ENCODE measurements at places on chromosomes 7 and 10.

DNA sequence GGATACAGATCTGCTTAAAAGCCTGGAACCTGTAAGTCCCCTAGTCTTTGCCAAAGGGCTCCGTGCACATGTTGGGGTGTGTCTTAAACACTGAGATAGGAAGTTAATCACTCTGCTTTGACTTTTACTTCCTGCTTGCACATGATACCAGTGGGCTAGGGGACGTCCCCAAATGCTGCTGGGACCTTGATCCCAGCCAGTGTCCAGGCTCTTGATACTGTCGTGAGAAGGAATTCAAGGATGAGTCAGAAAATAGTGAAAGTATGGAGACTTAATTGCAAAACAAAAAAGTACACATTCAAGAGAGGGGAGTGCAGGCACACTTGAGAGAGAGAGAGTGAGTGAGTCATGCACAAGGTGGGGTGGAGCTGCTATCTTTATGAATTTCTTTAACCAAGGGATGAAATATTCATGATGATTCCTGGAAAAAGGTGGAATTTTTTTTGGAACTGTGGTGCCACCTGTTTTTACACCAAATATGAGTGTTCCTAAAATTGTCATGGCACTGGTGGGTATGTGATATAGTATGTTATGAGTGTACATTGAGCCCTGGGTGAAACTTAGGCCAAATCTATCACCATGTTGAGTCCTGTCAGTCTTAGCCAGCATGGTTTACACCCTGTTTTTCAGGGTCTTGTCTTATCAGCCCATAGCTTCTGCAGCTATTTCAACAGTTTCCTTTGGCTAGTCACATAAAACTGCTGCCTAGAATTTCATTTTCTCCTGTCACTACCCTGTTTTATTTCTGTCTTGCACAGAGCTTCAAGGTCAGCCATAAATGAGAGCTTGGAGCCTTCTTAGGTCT lies 88.3 kb upstream of the CYP26C1 start:
- no peak for DNase-seq

- no peak for DNase-seq
These were observed 9.6 kb downstream of the CUL1 start for GRCh38 chr7:148708026-148708885.

GRCh38 chr7:11698384-11698871 lies 133.6 kb downstream of the THSD7A start:
- no peak for DNase-seq

- DNase-seq = no peak
These were observed 22.1 kb upstream of the OPN4 start for GRCh38 chr10:86632009-86632800.

DNA sequence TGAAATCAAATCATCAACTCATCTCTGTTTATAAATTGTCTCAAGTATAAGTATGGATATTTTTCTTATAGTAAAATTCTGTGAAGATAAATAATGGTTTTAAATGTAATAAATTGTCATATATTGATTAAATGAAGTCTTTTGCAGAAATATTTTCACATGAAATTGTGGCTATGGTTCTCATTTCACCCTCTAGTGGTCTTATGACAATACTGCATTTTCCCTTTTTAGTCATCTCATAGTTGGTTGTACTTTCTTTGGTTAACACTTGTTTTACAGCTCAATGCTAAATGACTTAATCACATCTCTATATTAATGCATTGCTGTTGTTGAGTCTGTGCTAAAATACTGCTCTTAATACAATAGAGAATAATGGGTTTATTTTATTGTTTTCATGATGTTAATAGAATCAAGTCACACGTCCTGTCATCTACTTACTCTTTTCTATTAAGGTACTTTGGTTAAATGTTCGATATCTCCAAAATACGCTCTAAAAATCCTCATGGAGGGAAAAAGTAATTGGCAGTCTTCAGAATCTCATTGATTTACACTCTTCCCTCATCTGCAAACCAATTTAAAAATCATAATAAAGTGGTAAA lies 38.0 kb upstream of the CACNA2D1 start:
- DNase-seq = no peak

GRCh38 chr7:43697690-43698089 lies 31.6 kb downstream of the COA1 start:
- DNase-seq = no peak

- no peak for DNase-seq
These were observed 132.9 kb downstream of the OAT start for GRCh38 chr10:124285587-124286527.

DNA sequence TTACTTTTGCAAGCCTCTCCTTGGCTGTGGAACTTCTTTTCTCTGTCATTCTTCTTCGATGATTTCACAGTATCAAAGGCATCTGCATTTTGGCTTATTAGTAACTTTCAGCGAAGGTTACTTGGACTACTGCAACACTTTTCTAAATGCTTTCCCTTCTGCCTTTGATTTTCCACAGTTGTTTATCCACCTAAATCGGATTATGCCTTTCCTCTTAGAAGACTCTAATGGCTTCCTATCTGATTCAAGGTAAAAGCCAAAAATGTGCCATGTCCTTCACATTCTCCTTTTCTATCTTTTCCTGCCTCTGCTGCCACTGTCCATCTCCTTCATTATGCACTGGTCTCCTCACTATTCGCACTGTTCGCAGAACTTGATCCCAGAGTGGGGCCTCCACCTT lies 1606.3 kb upstream of the LRRTM3 start:
- DNase-seq = no peak

GRCh38 chr7:1201916-1202315 lies 30.8 kb upstream of the UNCX start:
- DNase-seq = no peak

- no peak for DNase-seq
These were observed 48.3 kb upstream of the PITRM1 start for GRCh38 chr10:3220853-3221252.

- DNase-seq = no peak
These were observed 23.2 kb upstream of the BMPR1A start for GRCh38 chr10:86733260-86733671.

DNA sequence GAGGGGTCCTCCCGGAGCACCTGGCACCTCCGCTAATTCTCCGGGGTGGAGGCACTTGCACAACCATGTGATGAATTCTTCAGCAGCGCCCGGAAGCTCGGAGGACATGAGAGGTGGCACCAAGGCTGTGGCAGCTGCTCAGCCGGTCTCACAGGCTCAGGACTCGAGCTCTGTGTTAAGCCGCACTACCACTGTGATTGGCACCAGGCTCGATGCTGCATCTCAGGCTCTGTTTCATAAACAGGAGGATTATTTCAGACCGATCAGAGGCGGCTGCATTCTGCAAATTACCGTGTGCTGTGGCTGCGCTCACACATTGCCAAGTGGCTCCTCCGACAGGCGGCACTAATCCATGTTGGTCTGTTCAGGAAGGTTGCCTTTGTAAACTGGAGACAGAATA lies 495.2 kb downstream of the DNAJB6 start:
- DNase-seq = no peak

DNA sequence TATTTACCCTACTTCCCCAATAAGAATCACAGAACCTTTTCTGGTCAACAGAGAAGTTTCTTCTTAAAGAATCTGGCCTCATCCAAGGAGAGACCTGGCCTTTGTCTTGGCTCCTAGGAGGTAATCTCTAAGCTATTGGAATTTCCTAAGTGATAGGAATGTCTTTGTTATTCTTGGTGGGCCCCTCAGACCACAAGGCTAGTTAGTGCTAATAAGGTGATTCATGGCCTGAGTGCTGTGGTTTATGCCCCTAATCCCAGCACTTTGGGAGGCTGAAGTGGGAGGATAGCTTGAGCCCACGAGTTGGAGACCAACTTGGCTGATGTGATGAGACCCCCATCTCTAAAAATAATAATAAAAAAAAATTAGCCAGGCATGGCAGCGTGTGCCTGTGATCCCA lies 60.0 kb upstream of the CYP2C18 start:
- DNase-seq = no peak

GRCh38 chr7:112205343-112206237 lies 609 bp downstream of the DOCK4 start:
- DNase-seq = peak; percentile 62

DNA sequence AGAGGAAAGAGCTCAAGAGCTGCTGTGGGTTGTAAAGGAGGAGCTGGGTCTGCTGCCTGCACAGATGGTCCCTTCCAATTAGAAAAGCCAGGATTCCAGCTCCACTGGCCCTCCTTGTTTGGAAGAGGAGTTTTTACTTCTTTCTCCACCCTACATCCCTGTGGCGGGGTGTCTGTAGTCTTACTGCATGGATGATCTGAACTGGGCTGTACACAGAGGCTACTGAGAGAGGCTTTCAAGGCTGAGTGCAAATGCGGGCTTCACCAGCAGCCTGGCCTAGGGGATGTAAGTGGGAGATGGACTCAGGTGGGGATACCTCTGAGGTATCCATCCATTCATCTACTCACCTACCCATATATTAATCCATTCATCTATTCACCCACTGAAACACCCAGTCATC lies 7.1 kb upstream of the CXCL12 start:
- no peak for DNase-seq

DNA sequence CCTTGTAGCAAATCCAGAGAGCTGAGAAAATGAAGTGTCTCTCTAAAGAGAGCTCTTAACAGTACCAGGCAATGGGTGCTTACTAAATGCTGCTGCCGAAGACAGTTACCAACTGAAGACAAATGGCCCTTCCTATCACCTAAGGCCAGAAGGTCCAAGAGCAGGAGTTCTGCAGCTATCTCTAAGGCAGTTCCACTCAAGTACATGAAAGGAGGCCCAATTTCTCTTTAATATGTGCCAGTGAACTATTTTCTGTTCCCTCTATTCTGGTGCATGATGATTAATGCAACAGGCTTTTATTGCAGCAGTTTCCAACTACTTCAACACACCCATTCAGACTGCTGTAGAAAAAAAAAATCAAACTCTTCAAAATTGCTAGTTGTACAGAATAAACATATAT lies 122.5 kb downstream of the SLC25A13 start:
- DNase-seq = no peak

DNA sequence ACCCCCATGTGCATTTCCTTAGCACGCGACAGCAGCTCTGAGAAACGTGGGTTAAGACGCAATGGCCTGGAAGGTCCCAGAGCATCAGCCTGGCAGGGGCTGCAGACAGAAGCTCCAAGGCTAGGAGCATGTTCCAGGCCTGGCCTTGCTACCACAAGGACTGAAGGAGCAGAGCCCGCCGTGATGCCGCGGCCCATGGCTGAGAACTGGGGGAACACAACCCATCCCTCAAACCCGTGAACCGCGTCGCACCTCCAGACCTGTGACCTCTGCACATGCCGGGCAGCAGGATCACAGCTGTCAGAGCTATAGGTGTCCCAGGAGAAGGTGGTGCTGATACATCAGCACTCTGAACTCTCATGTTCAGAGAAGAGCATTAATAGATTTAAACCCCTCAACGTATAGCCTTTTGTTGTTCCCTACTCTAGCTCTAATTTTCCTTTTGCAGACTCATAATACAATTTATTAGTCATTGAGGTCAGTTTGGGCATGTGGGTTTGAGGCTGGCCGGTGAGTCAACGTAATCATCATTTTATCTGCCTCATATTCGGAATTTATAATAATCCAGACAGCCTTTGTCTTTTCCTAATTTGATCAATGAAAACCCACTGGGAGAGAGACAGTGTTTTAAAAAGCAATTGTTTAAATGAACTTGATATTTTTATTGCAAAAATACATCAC lies 222.5 kb upstream of the TCERG1L start:
- DNase-seq = no peak

GRCh38 chr7:76155938-76156337 lies 45.8 kb upstream of the SRRM3 start:
- DNase-seq = no peak

GRCh38 chr7:1275451-1276381 lies 43.0 kb downstream of the UNCX start:
- DNase-seq = no peak

DNA sequence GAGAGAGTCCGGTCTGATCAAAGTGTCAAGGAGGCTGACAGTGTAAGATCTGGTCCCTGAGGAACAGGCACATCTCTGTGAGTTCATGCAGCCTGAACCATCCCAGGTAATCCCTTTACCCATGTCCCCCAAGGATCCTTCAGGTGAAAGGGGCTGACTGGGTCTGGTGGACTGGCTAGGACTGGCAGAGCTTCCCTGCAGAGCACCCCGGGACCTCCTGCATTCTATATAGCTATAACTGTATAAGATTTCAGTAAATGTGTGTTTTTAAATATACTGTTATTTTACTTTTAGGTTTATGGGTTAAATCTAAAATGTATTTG lies 246.8 kb downstream of the ELMO1 start:
- no peak for DNase-seq

DNA sequence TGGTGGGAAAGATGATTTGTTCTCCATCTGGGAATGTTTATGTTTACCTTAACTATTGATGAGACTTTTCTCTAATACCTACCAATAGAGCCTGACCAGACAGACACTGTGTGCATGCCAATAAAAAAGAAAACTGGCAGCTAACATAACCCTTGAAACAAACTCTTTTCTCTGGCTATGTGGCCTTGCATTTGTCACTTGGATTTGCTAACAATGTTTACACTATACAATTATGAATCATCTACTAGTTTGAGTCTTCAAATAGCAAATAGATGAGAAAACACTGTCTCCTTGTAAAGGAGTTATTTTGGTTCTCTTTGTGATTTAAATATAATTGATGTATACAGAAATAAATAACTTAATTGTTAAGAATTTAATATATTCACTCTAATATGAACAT lies 273.1 kb downstream of the SEMA3D start:
- no peak for DNase-seq

- no peak for DNase-seq
These were observed 963.3 kb downstream of the LRMDA start for GRCh38 chr10:76394707-76395042.

GRCh38 chr7:101739775-101740398 lies 77.5 kb upstream of the CUX1 start:
- DNase-seq = peak; percentile 20

DNA sequence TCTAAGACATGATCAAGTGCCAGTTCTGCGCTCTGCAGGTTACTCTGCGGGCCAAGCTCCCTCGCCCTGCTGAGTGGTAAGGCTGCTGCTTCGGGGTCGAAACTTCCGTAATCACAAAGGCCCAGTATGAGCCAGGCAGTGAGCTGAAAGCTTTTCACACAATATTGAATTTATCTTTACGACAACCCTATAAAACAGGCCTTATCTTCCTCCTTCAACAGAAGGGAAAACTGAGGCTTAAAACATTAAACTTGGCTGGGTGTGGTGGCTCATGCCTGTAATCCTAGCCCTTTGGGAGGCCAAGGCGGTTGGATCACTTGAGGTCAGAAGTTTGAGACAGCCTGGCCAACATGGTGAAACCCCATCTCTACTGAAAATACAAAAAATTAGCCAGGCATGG lies 83.3 kb downstream of the FAM107B start:
- no peak for DNase-seq
